ENCODE measurements at places on chromosomes 5 and 9.

GRCh38 chr5:56088431-56088949, 93.7 kb upstream of the IL6ST start:
- DNase-seq: no peak

GRCh38 chr5:79842991-79843390, 148.1 kb downstream of the MTX3 start:
- no peak for DNase-seq

GRCh38 chr9:91191411-91192380, 170.0 kb downstream of the AUH start:
- no peak for DNase-seq

GRCh38 chr5:159049844-159050315, 49.8 kb downstream of the EBF1 start:
- DNase-seq: no peak

DNA sequence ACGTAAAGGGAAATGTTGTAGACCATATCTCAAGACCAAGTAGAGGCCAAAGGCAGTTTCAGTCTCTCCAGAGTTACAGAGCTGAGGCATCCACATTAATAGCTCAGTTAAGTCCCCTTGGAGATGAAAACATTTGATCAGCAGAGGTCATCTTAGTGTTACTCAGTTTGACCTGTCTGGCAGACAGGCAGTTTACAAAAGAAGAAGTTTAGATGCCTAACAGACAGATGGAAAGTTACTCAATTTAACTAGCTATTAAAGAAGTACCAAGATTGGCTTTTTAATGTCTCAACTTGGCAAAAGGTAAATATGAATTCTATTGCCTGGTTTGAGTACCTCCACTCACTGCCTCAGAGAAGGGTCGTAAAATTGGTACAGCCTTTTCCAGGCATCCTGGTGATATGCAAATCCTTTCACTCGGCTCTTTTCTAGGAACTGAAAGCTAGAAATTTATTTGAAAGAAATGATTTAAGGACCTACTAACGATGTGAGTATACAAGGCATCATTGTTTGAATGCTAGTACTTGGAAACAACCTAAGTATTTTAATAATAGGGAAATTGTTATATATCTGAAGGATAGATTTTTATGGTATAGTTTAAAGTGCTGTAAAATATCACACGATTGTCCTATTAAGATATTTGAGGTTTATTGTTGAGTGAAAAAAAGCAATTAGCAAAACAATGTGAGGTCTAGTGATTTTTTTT, 14.8 kb downstream of the ACO1 start:
- DNase-seq: no peak

- no peak for DNase-seq
Measured at GRCh38 chr9:134381671-134382516, 55.6 kb downstream of the RXRA start.

DNA sequence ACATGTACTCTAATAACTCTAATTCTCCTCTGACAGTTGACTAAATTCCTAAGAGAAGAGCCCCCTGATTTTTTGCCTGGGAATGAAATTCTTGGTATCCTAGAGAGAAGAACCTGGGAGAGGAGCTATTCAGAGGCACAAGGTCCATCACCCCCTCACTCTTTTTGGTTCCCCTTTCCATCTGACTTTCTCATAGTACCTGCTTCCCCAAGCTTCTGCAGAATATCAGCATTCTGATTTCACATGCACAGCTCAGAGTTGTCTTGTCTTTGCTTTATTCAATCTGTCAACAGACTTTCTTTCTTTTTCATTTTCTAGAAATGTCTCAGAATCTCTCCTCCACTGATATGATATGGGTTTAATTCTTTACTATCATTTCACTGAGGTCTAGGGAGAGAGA, 141.5 kb upstream of the FBXL17 start:
- DNase-seq: no peak

DNA sequence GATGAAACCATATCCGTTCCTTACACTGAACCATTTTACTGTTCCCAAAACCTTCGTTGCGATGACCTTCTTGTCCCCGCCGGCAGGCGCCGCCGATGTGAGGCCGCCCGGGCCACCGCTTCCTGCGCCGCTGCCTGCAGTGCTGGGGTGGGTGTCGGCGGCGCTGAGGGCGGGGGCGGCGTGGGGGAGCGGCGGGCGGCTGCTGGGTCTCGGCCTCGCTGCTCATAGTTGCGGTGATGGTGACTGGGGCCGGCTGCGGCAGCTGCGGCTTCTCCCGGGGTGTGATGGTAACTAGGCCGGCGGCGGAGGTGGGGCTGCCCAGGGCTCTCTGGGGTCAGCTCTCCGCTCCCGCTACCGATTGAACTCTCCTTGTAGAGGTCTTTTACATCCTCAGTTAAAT, 14.1 kb upstream of the OR2S2 start:
- DNase-seq: no peak

GRCh38 chr5:132737982-132738681, 786 bp upstream of the KIF3A start:
- DNase-seq: no peak

DNA sequence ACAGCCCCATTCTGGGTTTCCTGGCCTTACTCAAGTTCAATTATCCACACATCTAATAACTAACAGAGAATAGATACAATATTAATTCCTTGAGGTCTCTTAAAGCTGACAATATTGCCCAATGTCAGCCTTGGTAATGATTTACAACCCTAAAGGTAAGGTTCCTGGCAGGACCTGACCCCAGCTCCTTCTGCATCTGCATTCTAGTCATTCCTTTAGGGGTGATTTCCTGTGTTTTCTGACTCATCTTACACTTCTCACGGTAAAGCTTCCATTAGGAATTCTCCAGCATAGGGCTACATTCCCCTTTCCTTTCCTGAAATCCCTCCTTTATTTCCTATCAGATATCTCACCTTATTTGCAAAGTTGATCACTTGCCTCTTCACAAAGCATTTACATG, 9.3 kb downstream of the HAVCR1 start:
- no peak for DNase-seq

DNA sequence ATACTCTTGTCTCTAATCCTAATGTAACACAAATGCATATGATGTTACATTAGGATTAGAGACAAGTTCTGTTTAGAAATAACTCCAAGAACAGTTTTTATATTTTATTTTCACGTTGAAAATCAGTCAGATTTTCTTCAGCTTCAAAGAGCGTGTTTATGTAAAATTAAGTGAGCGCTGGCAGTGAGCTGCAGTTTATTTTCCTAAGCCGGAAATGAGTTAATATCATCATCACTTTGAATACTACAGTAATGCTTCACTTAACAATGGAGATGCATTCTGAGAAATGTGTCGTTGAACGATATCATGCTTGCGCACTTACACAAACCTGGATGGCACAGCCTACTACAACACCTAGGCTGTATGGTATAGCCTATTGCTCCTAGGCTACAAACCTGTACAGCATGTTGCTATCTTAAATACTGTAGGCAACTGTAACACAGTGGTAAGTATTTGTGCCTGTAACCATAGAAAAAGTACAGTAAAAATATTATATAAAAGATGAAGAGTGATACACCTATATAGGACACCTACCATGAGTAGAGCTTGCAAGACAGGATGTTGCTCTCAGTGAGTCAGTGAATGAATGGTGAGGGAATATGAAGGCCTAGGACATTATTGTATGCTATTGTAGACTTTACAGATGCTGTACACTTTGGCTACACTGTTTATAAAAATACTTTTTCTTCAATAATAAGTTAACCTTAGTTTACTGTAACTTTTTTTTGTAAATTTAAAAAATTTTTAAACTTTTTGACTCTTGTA, 65.9 kb upstream of the C5orf46 start:
- DNase-seq: no peak

- no peak for DNase-seq
Measured at GRCh38 chr9:113674436-113674835, 201.7 kb upstream of the ZNF618 start.

GRCh38 chr9:133073086-133074014, 11.6 kb downstream of the CEL start:
- DNase-seq: no peak

- DNase-seq: no peak
Measured at GRCh38 chr5:34415559-34416198, 240.4 kb upstream of the RAI14 start.

- DNase-seq: no peak
Measured at GRCh38 chr5:132477784-132478365, 12.7 kb downstream of the IRF1 start.

- no peak for DNase-seq
Measured at GRCh38 chr5:36570301-36571095, 35.9 kb upstream of the SLC1A3 start.

DNA sequence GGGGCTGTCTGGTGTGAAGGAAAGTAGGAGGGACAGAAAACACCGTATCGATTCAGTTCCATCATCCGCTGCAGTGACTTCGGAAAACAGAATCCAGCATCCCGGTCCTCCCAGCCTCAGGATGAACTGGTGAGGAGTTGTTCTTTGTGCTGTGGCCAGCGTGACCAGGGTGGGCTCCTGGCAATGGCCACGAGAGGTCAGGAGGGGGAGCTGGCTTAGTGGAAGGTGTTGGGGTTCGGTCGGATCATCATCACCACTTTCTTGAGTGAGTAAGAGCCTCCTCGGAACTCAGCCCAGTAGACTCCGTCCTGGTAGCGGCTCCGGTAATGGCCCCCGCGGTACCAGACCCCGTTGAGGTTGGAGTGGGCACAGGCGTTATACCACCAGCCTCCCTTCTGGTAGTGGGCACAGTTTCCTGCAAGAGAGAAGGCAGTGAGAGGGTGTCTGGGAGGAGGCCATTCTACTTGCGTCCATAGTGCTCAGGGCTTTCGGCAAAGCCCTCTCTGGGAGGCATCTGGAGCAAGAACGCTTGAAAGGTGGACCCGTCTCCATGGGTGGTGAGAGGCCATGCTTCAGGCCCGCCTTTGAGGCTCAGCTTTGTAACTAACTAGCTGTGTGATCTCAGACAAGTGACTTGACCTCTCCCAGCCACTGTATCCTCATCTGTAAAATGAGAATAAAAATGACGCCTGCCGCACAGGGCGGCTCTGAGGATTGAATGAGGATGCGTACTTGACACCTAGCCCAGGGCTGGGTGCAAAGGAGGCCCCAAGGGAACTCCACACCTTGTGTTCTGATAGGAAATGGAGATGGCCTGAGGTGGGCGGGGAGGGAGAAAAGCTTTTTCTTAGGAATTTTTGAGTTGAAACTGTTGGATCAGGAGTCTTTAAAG, 33.5 kb downstream of the ANGPTL2 start:
- DNase-seq: no peak

DNA sequence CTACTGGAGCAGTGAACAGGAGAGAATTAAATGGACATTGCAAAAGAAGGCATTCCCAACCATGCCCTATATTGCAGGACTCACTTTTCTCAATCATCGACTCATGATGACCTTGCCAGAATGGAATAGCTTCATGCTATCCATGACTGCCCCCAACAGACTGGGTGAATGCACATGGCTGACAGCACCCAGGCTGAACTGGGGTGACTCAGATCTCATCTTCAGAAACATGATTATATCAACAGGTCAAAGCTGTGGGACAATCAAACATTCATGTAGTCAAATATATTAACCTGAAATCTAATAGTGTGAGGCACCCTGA, 34.7 kb upstream of the MIER3 start:
- no peak for DNase-seq

DNA sequence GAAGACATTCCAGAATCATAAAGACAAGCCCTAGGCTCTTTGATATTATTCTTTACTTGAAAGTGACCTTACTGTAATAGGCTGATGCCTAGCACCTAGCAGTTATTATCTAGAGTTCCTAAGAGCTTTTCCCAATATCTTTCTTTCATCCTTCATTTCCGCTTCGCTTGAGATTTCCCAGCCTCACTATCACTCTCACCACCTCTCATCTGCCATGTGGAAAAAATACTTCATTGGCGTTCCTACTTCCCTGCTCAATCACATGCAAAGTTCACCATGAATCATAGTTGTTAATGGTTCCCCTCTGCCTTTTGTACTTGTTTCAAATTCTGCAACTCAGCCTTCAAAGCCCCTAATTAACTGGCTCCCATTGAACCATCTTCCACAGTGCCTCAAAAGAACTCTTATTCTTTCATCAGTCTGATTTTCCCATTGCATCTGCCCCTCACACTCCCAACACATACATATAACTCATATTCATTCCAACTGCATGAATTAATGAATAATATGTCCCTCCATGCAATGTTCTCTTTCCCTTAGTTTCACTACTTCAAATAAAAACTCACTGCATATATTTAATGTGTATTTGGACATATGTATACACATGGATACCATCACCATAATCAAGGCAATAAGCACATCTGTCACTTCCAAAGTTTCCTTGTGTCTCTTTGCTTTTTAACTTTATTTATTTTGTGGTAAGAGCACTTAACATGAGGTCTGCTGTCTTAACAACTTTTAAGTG, 221.6 kb downstream of the PARP8 start:
- no peak for DNase-seq

- no peak for DNase-seq
Measured at GRCh38 chr9:136562746-136563495, 17.1 kb upstream of the NOTCH1 start.

GRCh38 chr5:150152636-150153462, 2.8 kb downstream of the PDGFRB start:
- no peak for DNase-seq

DNA sequence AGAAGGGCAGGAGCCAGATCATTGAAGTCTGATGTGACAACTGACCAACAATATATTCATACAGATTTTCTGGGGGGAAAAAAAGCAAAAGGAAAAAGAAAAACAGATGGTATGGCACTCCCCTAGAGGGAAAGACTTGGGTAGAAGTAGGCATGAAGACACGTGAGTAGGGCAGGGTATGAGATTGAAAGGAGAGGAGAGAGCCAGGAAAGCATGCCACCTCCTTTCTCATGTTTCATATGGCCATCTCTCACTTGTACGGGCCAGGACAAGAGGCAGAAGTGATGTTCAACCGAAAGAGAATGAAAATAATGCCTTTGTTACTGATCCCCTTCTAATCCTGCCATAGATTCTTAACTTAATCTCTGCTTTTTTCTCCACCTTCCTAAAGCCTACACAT, 139.0 kb upstream of the ACTBL2 start:
- no peak for DNase-seq

DNA sequence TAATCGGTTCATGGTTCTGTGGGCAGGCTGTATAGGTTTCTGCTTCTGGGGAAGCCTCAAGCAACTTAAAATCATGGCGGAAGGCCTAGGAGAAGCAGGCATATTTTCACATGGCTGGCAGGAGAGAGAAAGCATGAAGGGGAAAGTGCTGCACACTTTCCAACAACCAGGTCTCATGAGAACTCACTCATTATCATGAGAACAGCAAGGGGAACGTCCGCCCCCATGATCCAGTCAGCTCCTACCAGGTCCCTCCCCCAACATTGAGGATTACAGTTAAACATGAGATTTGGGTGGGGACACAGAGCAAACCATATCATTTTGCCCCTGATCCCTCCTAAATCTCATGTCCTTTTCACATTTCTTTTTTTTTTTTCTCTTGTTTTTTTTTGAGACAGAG, 82.1 kb downstream of the EHMT1 start:
- no peak for DNase-seq
